Stimulated activated naive CD4-positive, alpha-beta T cell (primary cell): ENCODE measurements at places on chromosomes 3 and 15.

DNA sequence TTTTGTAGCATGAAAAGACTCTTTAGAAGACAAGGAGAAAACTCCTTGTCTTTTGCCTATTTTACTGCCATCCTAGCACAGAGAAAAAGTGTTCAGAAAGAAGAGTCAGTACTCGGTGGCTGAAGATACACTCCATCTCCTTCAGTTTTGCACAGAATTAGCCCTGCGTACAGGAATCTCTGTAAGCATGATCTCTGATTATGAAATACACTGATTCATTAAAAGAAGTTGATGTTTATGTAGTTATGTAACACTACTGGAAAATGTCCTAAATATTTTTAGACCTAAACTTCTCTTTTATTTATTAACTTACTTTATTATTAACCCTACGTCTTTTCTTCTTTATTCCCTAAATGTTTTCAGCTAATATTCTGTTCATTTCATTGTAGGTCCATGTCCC, 138.4 kb downstream of the LEKR1 start:
- DNase-seq: no peak

GRCh38 chr15:65998486-65998885, 129.2 kb downstream of the RAB11A start:
- no peak for DNase-seq

DNA sequence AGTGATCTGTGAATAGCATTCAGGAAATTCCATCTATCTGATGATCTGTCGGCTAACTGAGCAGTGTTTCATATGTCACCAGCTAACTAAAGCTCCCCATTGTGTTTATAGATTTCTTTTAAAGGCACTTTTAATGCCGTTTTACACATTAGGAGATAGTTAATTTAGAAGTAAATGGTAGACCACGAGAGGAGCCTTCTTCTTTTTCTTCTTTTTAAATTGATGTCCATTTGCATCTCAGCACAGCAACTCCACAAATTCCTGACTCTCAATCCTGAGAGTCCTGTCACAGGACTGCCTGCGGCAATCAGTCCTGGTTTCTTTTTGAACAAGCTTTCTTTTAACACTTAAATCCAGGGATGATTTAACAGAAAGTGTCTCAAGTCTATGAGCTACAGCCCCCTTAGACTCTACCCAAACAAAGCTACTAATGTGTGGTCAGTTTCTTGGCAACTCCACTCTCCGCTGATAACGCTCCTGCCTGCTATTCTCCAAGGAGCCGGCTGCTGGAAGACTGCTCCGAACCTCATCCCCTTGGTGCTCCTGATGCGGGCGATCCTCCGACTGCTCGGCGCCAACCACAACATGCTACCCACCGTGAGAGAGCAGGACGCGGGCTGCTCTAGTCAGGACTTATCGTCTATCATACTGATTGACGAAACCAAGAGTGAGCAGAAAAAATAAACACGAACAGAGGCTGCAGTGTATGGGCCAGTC, 421.4 kb downstream of the MECOM start:
- DNase-seq: no peak

DNA sequence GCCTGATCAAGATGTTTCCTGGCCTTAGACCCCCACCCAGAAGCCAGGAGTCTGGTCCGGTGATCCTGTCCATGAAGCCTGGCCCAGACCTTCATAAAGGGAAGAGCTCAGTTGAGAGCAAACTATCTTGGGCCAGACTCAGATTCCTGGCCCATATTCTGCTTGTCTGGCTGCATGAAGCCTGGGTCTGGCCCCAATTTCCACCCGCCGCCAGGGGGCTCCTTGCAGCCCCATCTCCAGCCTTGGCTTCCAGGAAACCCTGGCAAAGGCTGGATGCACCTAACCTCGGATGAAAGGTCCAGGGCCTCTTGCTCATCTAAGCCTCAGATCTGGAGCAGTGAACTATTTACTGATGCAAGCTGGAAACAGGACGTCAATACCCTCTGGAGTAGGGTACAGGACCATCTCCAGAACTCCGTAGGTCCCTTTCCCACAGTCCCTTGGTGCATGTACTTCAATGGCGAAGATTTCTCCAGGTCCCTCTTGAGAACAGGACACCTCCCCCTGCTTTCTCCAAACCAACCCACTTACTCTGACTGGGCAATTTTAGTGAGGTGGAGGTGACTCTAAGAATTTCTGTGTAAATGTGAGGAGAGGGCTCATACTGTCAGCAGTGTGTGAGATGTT, 5.6 kb downstream of the FOXL2 start:
- DNase-seq: no peak

- no peak for DNase-seq
These were observed 370.1 kb downstream of the LRTM1 start for GRCh38 chr3:54557538-54558428.

GRCh38 chr3:134029734-134030378, at the start of gene SLCO2A1:
SLCO2A1 (minus strand) TSS chr3:134029925; CDS start chr3:134029802, 123 bp downstream.
- DNase-seq: no peak

GRCh38 chr3:129228891-129229585, 20.4 kb upstream of the COPG1 start:
- DNase-seq: no peak

- no peak for DNase-seq
These were observed 142.4 kb upstream of the RGMA start for GRCh38 chr15:93231261-93231925.

DNA sequence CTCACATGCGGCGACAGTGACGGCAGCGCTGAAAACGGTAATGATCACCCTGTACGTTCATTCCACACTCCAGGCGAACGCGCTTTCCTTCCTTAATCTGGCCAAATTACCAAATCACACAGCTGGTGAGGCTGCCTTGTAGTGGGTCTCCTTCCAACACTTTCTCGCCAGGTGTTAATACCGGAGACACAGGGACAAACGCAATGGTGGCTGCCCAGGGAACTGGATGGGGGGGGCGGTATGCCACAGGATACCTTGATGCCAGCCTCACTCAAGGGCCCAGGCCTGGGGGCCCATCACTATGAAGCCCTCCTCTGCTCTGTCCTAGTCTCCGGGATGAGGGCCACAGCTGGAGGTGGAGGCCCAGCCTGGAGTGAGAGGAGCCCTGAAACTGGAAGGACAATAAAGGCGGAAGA, 1.4 kb upstream of the CAMK2N2 start:
- no peak for DNase-seq

DNA sequence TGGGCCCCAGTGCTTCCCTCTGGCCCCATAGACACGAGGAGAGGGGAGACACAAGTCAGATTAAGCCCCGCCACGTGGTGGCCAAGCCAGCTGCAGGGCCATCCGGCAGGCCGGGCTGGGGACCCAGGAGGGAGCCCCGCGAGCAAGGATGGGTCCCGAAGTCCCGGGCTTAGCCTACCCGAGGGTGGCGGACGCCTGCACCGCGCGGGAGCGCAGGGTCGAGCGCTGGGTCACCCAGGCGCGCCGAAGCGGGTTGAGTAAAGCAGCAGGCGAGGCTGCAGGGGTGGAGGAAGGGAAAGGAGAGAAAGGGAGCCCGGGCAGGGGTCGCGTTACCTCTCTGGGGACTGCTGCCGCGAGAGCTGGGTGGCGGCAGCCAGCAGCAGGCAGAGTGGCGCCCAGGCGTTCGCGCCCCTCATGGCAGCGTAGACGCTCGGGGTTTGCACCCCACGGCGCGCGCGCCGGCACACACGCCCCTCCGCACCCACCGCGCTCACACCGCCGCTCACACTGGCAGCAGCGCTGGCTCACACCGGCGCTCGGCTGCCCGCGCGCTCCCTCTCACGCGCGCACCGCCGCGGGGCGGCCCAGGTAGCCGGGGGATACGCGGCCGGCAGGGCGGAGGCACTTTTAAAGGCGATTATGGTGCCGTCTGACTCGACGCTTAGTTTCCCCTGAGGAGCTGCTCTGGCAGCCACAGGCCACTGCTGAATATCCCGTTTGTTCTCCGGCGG, at the start of gene PCOLCE2:
Gene PCOLCE2, minus strand, starts transcription at position 603 of the 731 bp plus-strand sequence. Its CDS starts 187 bp downstream, at position 416.
- no peak for DNase-seq

DNA sequence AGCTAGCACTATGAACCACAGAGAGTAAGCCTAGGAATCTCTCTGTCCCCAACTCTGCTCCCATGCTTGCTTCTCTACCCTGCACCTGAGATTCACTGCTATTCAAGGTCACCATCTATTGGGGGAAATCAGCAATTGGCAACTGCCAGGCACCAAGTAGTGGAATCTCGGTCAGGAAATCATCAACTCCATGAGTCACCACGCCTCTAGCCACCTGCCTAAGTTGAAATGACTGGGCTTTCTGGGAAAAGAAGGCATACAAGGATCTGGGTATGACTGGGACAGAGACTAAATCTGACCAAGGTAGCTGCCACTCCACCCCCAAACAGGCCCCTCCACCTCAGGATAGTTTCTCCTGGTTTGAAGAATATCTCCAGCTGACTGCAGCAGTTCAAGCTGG, 464.1 kb upstream of the CBLB start:
- no peak for DNase-seq

DNA sequence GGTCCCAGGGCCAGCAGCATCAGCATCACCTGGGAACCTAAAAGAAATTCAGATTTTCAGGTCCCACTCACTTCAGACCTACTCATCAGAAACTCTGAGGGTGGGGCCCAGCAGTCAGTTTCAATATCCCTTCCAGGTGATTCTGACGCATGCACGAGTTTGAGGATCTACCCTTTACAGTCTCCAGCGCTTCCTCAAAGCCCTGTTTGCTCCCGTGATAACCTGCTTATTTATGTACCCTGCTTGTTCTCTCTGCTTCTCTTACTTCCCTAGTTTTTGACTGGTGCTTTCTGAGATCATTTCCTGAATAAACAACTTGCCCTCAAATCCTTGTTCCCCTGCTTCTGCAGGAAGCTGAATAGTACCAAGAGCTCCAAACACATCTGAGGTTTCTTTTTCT, 245.3 kb downstream of the ZNF621 start:
- DNase-seq: no peak

GRCh38 chr3:154480033-154480432, 50.0 kb upstream of the GPR149 start:
- no peak for DNase-seq

DNA sequence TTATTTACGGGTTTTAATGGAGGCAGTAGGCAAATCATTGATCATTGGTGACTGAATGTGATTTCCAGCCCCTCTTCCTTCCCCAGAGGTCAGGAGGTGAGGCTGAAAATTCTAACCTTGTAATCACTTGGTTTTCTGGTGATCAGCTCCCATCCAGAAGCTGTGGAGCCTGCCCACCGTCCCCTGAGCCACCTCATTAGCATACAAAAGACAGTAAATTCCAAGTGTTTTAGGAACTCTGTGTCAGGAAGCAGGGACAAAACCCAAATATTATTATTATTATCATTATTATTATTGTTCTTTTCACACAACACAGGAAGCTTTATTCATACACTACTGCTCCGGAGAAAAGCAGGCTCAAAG, 18.2 kb downstream of the FOXB1 start:
- DNase-seq: no peak

- no peak for DNase-seq
These were observed 70.7 kb downstream of the SSR3 start for GRCh38 chr3:156483961-156484787.

DNA sequence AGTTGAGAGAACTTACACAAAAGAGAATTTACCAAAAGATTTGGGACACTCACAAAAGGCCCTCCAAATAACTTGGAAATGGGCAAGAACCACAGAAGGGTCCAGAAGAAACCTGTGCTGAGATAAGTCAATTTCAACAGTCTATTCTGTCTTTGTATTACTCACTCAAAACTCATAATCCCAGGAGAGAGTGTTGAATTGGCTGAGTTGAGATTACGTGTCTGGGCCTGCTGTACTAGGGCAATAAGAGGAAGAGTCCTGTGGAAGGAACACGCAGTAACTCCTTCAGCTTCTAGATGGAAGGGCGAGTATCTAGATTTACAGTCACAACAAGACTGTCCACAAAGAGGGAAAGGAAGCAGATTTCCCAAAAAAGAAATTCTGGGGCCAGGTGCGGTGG, 42.5 kb upstream of the DYNC1LI1 start:
- no peak for DNase-seq

DNA sequence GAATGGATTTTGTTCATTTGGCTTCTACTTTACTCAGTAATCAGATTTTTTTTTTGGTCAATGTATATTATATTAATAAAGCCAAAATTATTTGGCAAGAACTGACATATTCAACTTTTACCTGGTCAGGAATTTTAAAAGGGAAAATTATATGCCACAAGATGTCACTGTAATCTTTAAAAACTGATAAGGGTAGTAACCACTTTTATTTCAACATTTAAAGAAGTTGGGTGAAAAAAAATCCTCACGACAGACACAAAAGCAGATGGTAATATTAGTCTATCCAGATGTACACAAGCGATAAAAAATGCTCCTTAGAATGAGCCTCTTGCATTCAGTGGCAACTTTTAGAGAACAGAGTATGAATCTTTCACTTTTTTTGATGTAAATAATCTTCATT, 101.9 kb downstream of the SERPINI1 start:
- no peak for DNase-seq

- DNase-seq: no peak
These were observed 871.0 kb downstream of the OTOL1 start for GRCh38 chr3:162367429-162368260.

DNA sequence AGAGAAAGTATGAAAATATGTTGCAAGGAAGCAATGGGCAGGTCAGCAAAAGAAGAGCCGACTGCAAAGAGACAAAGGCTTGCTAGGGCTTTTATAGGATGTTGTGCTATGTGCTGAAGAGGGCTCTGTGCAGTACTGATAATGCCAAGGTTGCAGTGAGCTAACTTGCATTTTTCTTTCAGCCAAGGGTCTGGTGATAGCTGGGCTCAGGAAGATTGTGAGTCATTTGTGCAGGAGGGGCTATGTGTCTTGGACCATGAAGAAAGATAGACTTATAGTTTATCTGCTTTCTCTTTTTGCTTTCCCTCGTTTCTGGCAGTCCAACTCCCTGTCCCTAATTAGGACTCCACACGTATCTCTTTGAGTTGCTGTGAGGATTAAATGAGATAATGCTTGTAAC, 64.5 kb upstream of the LRIG1 start:
- DNase-seq: no peak

GRCh38 chr3:84318273-84318809, 640.4 kb upstream of the CADM2 start:
- DNase-seq: no peak

- DNase-seq: no peak
These were observed 50.7 kb downstream of the XYLB start for GRCh38 chr3:38397320-38397719.

GRCh38 chr3:118781839-118782238, 252.8 kb downstream of the IGSF11 start:
- DNase-seq: no peak

DNA sequence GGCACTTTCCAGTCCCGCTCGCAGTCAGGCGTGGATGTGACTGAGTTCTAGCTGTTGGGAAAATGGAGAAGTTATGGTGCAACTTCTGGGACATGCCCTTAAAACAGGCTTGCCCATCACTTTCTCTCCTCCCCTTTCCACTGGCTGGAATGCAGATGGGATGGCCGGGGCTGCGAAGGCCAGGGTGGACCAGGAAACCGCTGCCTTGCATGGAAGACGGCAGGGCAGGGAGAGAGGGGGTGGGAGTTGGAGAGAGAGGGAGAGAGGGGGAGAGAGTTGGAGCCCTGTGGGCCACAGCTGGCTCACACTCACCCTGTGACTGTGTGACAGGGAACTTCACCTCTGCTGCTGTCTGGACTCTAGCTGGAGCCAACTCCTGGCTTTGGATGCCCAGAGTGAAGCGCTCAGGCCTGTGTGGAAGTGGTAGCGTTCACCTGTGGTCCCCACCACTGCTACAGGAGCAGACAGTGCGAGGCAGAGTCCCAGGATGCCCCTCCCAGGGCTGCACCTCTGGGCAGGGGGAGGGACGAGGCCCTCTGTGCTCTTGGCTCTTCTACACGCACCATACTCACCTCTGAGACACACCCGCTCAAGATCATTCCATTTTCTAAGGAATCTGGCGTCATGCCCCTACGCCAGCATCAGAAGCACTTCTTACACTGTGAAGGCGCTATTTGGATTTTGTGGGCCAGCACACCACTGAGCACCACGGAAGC, 36.6 kb downstream of the KLHL25 start:
- DNase-seq: no peak
